Activated T-helper 17 cell treated with anti-CD3 and anti-CD28 coated beads, Interleukin-2, amount 50 U/mL, for 72 hours (primary cell): ENCODE measurements at places on chromosomes 7 and 10.

DNA sequence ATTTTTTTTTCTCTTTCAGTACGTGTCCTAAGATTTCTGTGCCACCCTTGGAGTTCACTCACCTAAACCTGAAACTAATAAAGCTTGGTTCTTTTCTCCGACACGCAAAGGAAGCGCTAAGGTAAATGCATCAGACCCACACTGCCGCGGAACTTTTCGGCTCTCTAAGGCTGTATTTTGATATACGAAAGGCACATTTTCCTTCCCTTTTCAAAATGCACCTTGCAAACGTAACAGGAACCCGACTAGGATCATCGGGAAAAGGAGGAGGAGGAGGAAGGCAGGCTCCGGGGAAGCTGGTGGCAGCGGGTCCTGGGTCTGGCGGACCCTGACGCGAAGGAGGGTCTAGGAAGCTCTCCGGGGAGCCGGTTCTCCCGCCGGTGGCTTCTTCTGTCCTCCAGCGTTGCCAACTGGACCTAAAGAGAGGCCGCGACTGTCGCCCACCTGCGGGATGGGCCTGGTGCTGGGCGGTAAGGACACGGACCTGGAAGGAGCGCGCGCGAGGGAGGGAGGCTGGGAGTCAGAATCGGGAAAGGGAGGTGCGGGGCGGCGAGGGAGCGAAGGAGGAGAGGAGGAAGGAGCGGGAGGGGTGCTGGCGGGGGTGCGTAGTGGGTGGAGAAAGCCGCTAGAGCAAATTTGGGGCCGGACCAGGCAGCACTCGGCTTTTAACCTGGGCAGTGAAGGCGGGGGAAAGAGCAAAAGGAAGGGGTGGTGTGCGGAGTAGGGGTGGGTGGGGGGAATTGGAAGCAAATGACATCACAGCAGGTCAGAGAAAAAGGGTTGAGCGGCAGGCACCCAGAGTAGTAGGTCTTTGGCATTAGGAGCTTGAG lies at the start of gene CFTR:
TSS of gene CFTR (plus strand) at position 801 of the 830 bp plus-strand sequence. CDS start 70 bp downstream, outside the sequence.
- H3K27me3 ChIP-seq, result peaks cover 30% of the 10 kb centered on the region
- no peaks in the 10 kb centered on the region for H3K36me3 ChIP-seq
- no peaks in the 10 kb centered on the region for H3K4me1 ChIP-seq
- no peak within 1 kb of the TSS for H3K4me3 ChIP-seq
- H3K27ac ChIP-seq, result no peak within 1 kb of the TSS

DNA sequence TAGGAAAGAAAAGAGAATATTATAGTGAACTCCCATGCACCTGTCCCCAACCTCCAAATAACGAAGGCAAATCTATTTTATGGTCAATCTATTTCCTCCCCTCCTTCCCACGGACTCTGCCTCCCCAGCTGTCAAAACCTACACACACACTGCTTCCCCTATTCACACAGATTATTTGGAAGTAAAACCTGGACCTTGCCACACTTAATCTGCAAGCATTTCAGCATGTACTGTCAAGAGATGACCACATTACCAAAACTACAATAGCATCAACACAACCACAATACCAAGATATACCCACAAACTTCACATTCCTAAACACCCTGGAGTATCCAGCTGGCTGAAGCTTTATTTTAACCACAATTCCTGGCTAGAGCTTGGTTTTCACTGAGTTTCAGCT lies 27.8 kb upstream of the KCNK18 start:
- no peak for ATAC-seq
- H3K27ac ChIP-seq, result no peak overlapping the region
- H3K4me3 ChIP-seq, result peak overlapping the region; percentile 7
- peaks cover 56% of the 10 kb centered on the region for H3K27me3 ChIP-seq
- H3K4me1 ChIP-seq, result peaks cover 3% of the 10 kb centered on the region

- peak overlapping the region; percentile 53 for H3K27ac ChIP-seq
- H3K4me3 ChIP-seq, result no peak overlapping the region
- peaks cover 98% of the 10 kb centered on the region for H3K36me3 ChIP-seq
- peaks cover 9% of the 10 kb centered on the region for H3K4me1 ChIP-seq
- peak; percentile 69 for ATAC-seq
These were observed 19.4 kb downstream of the SPOCK2 start for GRCh38 chr10:72068901-72069446.

DNA sequence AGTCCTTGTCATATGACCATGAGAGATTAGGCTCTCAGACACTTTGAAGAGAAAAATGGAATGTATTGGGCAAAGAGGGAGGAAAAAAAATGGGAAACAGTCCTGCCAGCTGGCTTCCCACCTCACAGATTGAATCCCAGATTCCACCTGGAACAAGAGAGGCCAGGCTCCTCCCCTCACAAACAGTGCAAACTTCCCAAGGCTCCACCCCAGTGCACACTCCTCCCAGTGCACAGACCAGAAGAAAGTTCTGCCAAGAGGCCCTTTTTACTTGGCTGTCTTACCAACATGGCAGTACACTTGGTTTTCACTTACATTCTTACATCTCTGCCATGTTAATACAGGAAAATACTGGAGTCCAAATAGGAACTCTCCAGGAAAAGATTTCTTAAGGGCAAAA lies 202.3 kb downstream of the AHR start:
- H3K4me1 ChIP-seq, result no peaks in the 10 kb centered on the region
- H3K27ac ChIP-seq, result no peak overlapping the region
- H3K36me3 ChIP-seq, result no peaks in the 10 kb centered on the region
- H3K27me3 ChIP-seq, result peaks cover 5% of the 10 kb centered on the region
- ATAC-seq, result no peak

DNA sequence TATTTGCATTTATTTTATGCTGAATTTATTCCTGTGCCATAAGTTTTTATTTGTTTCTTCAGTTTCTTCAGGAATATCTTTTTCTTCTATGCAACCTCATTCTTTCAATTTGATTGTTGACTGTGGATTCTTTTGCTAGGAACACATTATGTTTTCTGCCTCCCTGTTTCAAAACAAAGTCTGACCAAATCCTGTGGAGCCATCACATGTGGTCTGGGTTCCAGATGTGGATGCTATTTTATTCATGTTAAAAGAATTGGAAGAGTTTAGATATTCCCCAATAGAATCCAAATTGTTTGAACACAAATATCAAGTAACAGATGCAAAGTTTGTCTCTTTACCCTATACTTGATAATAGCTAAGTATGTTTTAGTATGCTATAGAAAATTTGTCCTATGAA lies 56.8 kb upstream of the LRRC17 start:
- no peaks in the 10 kb centered on the region for H3K27me3 ChIP-seq
- ATAC-seq, result no peak
- no peak overlapping the region for H3K4me3 ChIP-seq
- H3K27ac ChIP-seq, result no peak overlapping the region
- H3K4me1 ChIP-seq, result no peaks in the 10 kb centered on the region

DNA sequence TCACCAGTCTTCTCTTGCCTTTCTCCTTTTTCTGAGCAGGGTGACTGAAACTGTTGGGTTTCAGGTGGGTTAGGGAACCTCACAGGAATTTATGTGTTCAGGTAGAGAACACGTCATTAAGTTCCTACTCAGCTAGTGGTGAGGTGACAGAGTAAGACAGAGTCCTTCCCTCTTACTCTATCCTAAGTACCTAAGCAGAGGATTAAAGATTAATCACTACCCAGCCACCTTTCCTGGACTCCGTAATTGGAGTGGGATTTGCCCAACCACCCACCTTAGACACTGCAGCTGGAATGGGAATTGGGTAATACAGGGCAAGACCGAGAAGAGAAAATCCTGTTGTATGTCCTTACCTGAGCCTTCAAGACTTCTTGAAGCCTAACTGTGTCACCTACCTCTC lies 158.1 kb downstream of the LRRC4 start:
- H3K4me1 ChIP-seq, result peaks cover 20% of the 10 kb centered on the region
- ATAC-seq, result no peak
- no peaks in the 10 kb centered on the region for H3K27me3 ChIP-seq
- no peak overlapping the region for H3K4me3 ChIP-seq

DNA sequence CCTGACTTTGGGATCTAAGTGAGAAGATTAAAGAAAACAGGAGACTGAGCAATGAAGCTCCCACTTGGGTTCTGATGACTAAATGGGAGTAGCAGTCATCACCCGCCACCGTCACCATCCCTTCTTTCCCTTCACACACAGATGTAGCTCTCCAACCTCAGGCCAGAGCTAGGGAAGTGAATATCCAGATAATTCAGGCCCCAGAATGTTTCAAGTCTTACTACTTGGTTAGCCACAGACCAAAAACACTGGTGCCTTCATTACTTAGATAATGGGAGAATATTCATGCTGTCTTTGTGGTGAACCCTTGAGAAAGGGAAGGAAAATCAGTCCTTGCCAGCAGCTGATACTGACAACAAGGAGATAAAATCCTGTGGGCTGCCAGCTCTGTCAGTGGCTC lies 100.7 kb downstream of the OSBPL3 start:
- H3K27ac ChIP-seq, result peak overlapping the region; percentile 81
- no peaks in the 10 kb centered on the region for H3K27me3 ChIP-seq
- H3K4me1 ChIP-seq, result peaks cover 57% of the 10 kb centered on the region
- H3K4me3 ChIP-seq, result peak overlapping the region; percentile 63
- ATAC-seq, result peak; percentile 20

GRCh38 chr10:78115135-78115853 lies 81.6 kb downstream of the RPS24 start:
- no peaks in the 10 kb centered on the region for H3K4me1 ChIP-seq
- peaks cover 15% of the 10 kb centered on the region for H3K27me3 ChIP-seq
- no peak overlapping the region for H3K4me3 ChIP-seq
- no peak for ATAC-seq

DNA sequence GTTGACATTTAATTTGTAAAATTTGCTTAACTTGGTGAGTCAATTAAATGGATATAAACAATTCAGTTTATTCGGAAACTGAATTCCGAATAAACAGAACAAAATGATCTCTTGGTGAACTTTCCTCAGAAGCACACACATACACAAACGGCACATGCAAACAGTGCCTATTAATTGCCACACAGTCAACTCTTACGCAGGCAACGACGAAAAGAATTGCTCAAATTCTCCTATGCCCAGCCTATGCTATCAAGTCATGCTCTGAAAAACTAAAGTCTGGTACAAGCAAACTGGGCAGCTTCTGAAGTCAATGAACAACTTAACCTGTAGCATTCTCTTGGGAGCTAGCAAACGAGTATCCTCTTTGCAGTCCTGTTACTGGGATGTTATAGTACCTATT lies 38.8 kb upstream of the ASL start:
- H3K27ac ChIP-seq, result no peak overlapping the region
- no peaks in the 10 kb centered on the region for H3K27me3 ChIP-seq
- no peak for ATAC-seq
- H3K36me3 ChIP-seq, result no peaks in the 10 kb centered on the region

DNA sequence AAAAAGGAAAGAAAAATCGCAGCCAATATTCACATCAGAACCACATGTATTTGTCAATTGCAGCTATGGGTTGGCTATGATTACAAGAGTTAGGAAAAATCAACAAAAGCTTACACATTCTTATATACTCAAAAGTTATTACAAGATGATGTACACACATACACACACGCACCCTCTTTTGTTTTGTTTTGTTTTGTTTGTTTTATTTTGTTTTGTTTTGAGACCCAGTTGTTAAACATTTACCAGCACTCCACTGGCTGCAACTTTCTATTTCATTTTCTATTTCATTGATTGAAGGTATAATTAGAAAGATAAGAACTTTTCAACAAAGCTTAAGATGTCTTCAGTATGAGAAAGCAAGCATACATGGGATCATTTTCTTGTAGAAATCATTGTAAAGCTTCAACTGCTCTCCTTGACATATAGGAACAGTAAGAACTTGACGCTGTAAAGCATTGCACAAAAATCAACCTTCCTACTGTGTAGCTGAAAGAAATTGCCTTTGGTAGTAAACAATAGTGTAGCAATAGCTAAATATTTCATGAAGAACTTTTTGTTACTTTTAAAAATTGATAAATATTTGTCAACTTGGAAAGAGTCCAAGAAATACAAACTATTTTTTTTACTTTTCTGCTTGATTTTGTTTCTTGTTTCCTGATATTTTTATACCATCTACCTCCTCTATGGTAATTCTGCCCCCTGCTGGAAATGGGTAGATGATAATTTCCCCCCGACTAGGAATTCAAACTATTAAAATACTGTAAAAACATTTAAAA lies 205.9 kb downstream of the MBL2 start:
- no peaks in the 10 kb centered on the region for H3K4me1 ChIP-seq
- no peaks in the 10 kb centered on the region for H3K36me3 ChIP-seq
- no peak for ATAC-seq
- H3K27me3 ChIP-seq, result no peaks in the 10 kb centered on the region
- no peak overlapping the region for H3K27ac ChIP-seq
- H3K4me3 ChIP-seq, result no peak overlapping the region

- H3K27ac ChIP-seq, result peak overlapping the region; percentile 48
- H3K36me3 ChIP-seq, result peaks cover 83% of the 10 kb centered on the region
- H3K27me3 ChIP-seq, result no peaks in the 10 kb centered on the region
- no peak for ATAC-seq
- H3K4me1 ChIP-seq, result peaks cover 40% of the 10 kb centered on the region
- H3K4me3 ChIP-seq, result no peak overlapping the region
These were observed 10.4 kb downstream of the TAX1BP1 start for GRCh38 chr7:27750316-27750715.

GRCh38 chr10:4043897-4044665 lies 259.1 kb upstream of the KLF6 start:
- H3K36me3 ChIP-seq, result no peaks in the 10 kb centered on the region
- no peaks in the 10 kb centered on the region for H3K4me1 ChIP-seq
- H3K27me3 ChIP-seq, result no peaks in the 10 kb centered on the region
- ATAC-seq, result no peak

DNA sequence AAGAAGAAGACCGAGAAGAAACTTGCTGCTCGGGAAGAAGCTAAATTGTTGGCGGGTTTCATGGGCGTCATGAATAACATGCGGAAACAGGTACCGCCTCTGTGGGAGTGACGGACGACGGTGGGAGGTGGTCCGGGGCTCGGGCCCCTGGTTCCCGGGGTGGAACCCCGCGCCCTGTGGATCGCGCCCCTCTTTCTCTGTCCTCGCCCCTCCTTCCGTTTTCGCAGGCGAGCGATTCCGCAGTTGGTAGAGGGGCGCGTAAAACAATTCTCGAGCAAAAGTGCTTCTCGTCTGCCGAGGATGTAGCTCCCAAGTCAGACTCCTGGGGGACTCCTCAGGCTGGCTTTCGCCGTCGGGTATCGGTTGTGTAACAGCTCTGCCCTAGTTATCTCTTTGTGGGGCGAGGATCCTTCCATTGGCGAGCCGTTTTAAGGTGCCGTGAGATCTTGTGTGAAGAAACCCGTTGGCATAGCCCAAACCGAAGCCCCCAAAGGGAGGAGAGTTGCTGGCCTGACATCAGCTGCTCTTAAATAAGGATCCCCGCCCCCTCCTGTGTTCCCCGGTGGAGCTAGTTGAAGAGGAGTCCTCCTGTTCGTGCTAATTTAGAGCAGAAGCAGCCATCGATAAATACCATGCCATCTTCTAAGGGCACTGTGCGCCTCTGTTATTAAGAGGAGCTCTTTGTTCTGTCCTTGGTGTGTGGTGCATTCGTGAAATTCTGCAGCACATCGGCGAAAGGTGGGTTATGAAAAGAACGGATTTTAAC lies 655 bp downstream of the KLHL7 start:
- H3K4me1 ChIP-seq, result peaks cover 30% of the 10 kb centered on the region
- ATAC-seq, result peak; percentile 50
- no peaks in the 10 kb centered on the region for H3K36me3 ChIP-seq
- no peaks in the 10 kb centered on the region for H3K27me3 ChIP-seq
